ENCODE measurements at places on chromosomes 2 and 18.

DNA sequence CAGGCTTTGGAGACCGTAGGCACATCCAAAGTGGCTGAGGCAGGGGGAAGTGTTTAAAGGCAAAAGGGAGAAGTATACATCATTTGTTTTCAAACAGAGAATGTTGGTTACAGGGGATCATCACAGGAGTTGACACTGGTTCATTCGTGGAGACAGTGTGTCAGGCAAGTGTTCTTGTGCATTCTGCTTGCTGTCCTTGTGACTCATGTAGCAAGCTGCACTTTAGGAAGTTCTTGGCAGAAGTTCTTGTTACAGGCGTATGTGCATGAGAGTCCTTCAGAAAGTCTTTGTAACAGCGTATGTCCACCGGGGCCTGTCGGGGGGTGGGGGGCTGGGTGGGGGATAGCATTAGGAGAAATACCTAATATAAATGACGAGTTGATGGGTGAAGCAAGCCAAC, 36.5 kb upstream of the B4GALT6 start:
- DNase-seq, result peak; percentile 42

GRCh38 chr2:218961229-218961628, 1.8 kb downstream of the CDK5R2 start:
- DNase-seq, result no peak

GRCh38 chr2:104412384-104412783, 441.5 kb upstream of the POU3F3 start:
- peak; percentile 2 for DNase-seq

DNA sequence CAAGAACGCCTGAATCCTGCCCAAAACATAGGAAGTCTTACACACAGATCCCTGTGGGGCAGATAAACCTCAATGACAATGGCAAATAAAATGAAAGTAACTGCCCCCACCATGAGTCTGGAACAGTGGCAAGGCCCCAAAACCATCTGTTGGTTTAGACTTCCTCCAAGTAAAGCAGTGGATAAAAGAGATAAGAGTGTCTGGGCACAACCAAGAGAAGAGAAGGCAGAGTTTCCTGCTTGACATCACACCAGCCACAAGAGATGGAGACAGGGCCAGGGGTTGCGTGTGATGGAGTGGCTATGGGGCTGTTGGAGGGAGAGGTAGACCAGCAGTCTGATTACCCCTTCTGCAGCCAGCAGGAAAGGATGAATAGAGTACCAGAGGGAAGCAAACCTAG, 212.1 kb upstream of the POU3F3 start:
- no peak for DNase-seq

GRCh38 chr2:202933139-202933510, 21.1 kb downstream of the CARF start:
- DNase-seq, result no peak
